ENCODE measurements at places on chromosomes 16 and 17. TPM values are rescaled to one million over a fixed set of nuclear protein-coding genes. Genes with fewer than 3 reads are reported as not detected.
A peak's percentile ranks its signal among the peaks of the same experiment; 100 is the strongest.

DNA sequence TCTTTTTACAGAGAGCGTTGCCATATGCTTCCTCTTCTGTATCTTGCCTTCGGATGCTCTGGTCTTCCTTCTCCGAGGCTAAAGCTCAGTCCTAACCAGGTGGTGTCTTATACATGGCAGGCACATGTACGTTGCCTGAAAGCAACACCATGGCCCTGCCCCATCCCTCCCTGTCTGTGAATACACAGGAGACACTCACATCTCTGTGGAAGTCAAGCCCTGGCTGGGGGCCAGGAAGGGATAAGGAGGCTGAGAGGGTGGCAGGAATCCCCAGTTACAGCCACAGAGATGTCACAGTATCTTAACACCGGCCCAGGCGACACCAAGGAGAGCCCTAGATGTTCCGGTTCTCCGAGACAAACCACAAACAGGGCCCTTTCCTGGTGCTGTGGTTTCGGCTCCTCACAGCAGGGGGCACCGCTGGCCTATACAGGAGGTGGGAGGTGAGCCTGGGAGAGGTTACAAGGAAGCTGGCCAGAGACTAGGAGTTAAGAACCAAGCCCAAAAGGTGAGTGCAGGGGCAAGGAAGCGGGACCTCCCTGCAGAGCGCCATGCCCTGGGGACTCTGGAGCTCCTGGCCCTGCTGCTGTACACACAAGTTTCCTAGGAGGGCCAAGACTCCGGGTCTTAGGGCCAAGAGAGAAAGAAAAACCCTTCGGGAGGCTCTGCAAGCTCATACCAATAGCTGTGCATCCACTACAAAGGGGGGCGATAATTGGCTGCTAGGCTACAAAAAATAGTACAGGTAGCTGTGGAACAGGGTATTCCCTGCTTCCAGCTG lies 41.7 kb downstream of the SRL start:
- H3K36me3 ChIP-seq: no peaks in the 10 kb centered on the region
- no peak for DNase-seq
- H3K27me3 ChIP-seq: peaks cover 4% of the 10 kb centered on the region
- H3K4me1 ChIP-seq: peaks cover 5% of the 10 kb centered on the region
- H3K4me3 ChIP-seq: no peak overlapping the region

TOX3 gene
- not detected for polyA plus RNA-seq

GRCh38 chr17:50150354-50151040 lies at the start of gene PPP1R9B:
TSS of gene PPP1R9B (minus strand) at chr17:50150677. CDS start at chr17:50150513, 164 bp downstream.
- H3K27ac ChIP-seq: peak within 1 kb of the TSS; percentile 79
- H3K27me3 ChIP-seq: no peaks in the 10 kb centered on the region
- peak within 1 kb of the TSS; percentile 80 for H3K4me3 ChIP-seq
- peaks cover 61% of the 10 kb centered on the region for H3K4me1 ChIP-seq
- H3K36me3 ChIP-seq: no peaks in the 10 kb centered on the region
- DNase-seq: no peak

ACSM2A gene
- polyA plus RNA-seq: not detected

DNA sequence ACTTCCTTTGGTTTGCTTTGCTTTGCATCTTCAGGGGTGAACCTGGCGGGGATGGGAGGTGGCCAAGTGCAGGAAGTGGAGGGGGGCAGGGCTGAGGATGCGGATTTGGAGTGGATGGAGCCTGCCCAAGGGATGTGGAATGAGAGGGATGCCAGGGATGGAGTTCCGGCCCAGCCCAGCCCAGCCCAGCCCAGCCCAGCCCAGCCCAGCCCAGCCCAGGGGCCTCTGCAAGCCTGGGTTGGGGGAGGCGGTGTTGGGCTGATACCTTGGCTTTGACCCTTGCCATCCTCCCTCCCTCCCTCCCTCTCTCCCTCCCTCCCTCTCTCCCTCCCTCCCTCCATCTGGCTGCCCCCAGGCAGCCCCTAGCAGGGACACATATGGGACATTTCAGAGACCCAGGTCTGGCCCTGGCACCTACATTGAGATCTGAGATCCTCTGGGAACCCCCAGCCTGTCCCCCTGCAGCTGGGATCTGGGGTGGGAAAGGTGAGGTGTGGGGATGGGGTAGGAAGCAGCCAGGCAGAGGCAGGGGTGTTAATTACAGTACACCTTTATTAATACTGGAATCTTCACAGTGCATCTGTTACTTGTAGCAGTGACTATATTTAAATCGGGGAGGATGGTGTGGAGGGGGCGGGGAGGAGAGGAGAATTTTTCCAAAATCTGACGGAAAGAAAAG lies 14.5 kb downstream of the IL34 start:
- no peaks in the 10 kb centered on the region for H3K36me3 ChIP-seq
- no peak for DNase-seq
- H3K27ac ChIP-seq: no peak overlapping the region
- no peaks in the 10 kb centered on the region for H3K4me1 ChIP-seq
- H3K27me3 ChIP-seq: no peaks in the 10 kb centered on the region

SLC16A13 gene
- polyA plus RNA-seq: 1.4 TPM

DNA sequence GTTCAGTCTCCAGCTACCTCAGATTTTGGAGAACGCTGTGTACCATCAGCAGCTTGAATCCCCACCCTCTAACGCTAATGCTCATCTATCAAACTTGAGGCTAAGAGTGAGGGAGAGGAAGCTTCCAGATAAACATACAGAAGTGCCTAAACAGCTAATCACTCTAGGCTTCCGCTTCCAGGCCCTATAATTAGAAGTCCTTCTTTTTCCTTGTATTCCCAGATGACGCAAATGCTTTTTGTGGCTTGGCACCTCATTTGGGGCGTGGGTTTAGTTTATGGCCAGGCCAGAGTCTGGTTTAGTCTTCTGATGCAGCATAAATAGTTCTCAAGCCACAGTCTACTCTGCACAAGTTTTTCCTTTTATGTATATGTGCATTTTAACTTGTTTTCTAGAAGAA lies 263.4 kb downstream of the BCAS3 start:
- H3K4me3 ChIP-seq: no peak overlapping the region
- no peaks in the 10 kb centered on the region for H3K36me3 ChIP-seq

CX3CL1 gene
- polyA plus RNA-seq: not detected

MED9 gene
- 17.9 TPM for polyA plus RNA-seq

DNA sequence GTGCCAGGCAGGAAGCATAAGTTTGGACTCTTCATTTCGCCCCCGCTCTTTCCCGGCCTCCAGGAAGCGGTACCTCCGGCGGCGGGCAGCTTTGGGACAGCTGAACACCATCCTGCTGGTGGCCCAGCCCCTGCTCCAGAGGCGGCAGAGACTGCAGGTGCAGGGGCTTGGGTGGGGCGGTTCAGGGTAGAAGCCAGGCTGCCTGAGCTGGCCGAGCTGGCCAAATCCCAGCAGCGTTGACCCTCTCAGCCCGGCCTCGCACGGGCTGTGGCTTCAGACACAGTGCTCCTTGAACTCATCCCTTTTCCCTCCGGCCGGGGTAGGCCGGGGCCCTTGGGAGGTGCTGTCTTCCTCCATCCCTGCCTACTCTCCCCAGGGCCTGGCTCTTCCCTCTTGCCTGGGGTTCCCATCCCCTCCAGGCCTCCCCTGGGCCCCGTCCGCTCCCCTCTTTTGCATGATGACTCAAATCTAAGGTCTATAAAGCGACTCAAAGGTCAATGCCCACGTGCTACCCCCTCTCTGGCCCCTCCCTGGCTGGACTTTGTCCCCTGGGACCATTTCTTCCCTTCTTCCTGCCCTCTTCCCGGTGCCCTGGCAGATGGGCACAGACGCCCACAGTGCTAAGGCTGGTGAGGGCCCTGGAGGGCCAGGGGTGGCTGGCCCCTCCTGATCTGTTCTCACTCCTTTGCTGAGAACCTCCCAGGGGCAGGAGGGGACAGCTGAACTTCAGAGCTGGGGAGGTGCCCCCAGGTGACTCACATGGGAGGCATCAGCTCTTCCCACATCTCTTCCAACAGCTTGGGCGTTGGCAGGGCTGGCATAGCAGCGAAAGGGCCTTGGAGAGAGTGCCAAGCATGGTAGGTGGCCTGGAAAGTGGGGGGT lies 22.7 kb downstream of the MYO15B start:
- no peaks in the 10 kb centered on the region for H3K4me1 ChIP-seq
- H3K36me3 ChIP-seq: no peaks in the 10 kb centered on the region
- H3K27me3 ChIP-seq: no peaks in the 10 kb centered on the region
- H3K27ac ChIP-seq: no peak overlapping the region
- no peak overlapping the region for H3K4me3 ChIP-seq
- DNase-seq: no peak

DHODH gene
- 10.7 TPM for polyA plus RNA-seq

- H3K4me1 ChIP-seq: no peaks in the 10 kb centered on the region
- H3K27ac ChIP-seq: no peak overlapping the region
- no peaks in the 10 kb centered on the region for H3K36me3 ChIP-seq
- H3K4me3 ChIP-seq: no peak overlapping the region
- H3K27me3 ChIP-seq: no peaks in the 10 kb centered on the region
- DNase-seq: no peak
Observed at GRCh38 chr16:77684181-77684526, 38.2 kb upstream of the NUDT7 start.

CDH16 gene
- not detected for polyA plus RNA-seq

XYLT1 gene
- polyA plus RNA-seq: 1.4 TPM

DNA sequence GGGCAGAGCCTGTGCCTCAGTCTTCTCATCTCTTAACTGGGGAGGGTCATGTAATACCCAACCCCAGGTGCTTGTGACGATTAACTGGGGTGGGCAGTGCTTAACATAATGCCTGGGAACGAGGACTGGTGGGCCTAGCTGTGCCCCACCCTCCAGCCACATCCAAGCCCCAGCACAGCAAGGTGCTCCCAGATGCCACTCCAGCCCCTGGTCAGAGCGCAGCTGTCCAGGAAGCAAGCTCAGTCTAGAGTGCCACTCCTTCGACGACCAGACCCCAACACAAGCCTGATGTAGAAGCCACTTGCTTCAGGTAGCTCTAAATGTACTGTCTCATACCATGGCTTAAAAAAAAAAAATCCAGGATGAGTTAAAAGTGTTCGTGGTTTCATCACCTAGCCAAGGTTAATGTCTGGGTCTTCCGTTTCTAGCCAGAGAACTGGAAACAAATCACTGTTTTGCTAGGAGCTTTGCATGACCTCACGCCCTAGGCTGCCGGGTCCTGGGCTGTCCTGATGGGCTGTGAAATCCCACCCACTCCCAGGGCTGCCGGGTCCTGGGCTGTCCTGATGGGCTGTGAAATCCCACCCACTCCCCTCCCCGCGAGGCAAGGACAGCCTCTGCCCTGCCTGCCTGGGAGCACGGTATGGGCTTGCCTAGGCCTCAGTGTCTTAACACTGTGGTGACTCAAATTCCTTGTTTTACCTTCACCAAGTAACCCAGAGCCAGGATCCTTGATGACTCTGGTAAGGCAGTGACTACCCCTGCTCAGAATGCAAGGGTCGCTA lies 7.7 kb downstream of the MIEF2 start:
- no peak overlapping the region for H3K4me3 ChIP-seq
- peaks cover 8% of the 10 kb centered on the region for H3K4me1 ChIP-seq
- H3K27me3 ChIP-seq: no peaks in the 10 kb centered on the region
- H3K36me3 ChIP-seq: peaks cover 13% of the 10 kb centered on the region
- no peak for DNase-seq

PIK3R5 gene
- 71.6 TPM for polyA plus RNA-seq

DNA sequence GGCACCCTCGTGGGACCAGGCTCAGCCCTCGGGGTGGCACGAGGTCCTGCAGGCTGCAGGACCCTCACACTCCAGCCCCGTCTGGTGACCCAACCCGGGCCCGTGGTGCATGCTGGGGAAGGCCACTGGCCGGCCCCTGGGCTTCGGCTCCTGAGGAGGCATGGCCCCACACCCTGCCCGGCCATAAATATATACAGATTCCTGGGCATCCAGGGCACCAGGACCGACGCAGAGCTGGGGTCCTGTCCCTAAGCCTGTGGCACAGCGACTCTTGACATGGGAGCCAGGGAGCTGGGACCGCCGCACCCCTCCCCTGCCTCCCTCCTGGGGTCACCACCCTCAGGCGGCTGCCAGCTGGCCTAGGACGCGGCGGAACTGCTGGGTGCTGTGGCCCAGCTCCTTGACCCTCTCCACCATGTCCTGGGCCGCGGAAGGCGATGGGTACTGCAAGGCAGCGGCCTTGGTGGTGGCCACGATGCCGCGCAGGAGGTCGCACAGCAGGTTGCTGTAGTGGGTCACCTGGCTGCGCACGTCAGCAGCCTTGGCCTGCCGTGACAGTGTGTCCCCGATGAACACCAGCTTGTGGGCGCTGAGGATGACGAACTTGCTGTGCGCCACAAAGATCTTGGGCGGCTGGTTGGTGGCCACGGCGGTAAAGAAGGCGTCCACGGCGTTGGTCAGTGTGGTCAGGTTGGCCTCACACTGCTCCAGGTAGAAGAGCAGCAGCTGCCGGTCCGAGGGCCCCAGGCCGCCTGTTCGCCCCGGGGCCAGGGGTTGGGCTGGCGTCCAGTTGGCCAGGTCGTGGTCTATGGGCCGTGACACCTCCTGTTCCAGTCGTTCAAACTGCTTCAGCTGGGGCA lies 10.6 kb downstream of the CTRB1 start:
- H3K36me3 ChIP-seq: no peaks in the 10 kb centered on the region
- DNase-seq: no peak
- no peaks in the 10 kb centered on the region for H3K27me3 ChIP-seq
- no peak overlapping the region for H3K4me3 ChIP-seq
- H3K4me1 ChIP-seq: no peaks in the 10 kb centered on the region
- no peak overlapping the region for H3K27ac ChIP-seq

WNT3 gene
- polyA plus RNA-seq: not detected

DNA sequence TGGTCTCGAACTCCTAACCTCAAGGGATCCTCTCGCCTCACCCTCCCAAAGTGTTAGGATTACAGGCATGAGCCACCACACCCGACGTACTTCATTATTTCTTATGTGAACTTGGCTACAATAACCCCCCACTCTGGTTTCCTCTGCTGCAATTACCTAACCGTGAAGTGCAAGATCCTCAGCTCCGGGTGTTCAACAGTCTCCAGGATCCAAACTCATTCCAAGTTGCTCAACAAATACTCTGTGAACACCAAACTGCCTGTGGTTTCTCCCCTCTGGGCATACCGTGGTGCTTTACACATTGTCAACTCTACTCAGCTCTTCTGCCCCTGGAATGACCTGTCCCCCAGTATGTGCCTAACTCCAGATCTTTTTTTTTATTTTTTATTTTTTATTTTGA lies 6.8 kb upstream of the SULT1A1 start:
- no peaks in the 10 kb centered on the region for H3K36me3 ChIP-seq
- no peaks in the 10 kb centered on the region for H3K4me1 ChIP-seq
- no peak overlapping the region for H3K27ac ChIP-seq
- no peak overlapping the region for H3K4me3 ChIP-seq
- DNase-seq: no peak

KRT20 gene
- not detected for polyA plus RNA-seq

PHOSPHO1 gene
- polyA plus RNA-seq: 0.91 TPM

Measured in CD8-positive, alpha-beta memory T cell (primary cell).